ENCODE measurements at places on chromosomes 3 and 15. TPM values are rescaled to one million over a fixed set of nuclear protein-coding genes. Genes with fewer than 3 reads are reported as not detected.

DNA sequence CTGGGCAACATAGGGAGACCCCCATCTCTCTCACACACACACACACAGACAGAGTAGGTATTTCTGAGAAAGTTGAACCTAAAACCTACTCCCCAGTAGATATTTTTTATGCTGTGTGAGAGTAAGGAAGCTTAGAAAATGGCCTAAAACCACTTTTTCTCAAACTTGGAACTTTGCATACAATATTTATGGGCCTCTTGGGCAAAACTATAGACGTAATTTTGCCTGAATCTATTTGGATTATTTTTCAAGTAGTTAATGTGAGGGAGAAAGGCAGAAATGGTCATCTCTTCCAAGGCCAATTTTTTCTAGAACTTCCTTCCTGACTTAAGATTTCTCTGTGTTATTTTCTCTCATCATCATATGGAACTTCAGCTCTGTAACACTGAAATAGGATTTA is 81.7 kb downstream of the ZNF609 start:
- no peak for DNase-seq

- no peak for DNase-seq
These were observed 45.7 kb upstream of the LCTL start for GRCh38 chr15:66611257-66612053.

DNA sequence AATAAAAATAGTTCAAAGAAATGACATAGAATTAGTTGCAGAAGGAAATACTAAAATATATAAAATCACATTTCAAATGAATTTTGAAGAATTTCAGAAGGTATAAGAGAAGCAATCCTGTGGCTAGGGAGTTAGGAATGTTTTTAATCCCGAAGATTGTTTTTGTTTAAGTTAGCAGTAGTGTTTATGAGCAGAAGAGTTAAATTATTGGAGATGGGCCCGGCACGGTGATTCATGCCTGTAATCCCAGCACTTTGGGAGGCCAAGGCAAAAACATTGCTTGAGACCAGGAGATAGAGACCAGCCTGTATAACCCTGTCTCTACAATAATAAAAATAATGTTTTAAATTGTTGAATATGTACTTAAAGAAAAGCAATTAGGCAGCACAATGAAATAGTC is 432.5 kb downstream of the MFSD1 start:
- no peak for DNase-seq

GRCh38 chr3:114370537-114371174 is 76.8 kb downstream of the TIGIT start:
- DNase-seq, result no peak

GRCh38 chr3:46908986-46909534 is 31.5 kb downstream of the PTH1R start:
- DNase-seq, result no peak

- DNase-seq, result no peak
These were observed 38.4 kb downstream of the SLCO3A1 start for GRCh38 chr15:91891788-91892345.

- no peak for DNase-seq
These were observed 11.9 kb upstream of the SCG3 start for GRCh38 chr15:51669381-51669780.

DNA sequence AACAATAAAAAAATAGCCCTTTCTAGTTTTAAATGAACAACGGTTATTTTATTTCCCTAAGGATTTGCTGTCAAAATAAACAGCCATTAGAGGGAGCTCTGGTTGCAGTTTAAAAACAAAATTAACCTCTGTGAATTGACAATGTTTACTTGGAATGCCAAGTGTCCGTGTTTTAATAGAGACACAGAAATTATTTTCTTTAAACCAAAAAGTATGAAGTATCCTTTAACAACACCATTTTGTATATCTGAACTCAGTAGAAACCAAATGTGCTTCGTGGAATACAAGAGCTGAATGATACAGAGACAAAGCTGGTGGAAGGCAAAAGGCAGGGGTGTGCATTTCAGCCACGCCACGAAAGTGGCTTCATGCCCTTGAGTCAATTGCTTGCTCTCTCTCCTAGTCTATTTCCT is 74.4 kb downstream of the MOBP start:
- no peak for DNase-seq

GRCh38 chr3:150528354-150528797 is 17.9 kb downstream of the SERP1 start:
- no peak for DNase-seq

DNA sequence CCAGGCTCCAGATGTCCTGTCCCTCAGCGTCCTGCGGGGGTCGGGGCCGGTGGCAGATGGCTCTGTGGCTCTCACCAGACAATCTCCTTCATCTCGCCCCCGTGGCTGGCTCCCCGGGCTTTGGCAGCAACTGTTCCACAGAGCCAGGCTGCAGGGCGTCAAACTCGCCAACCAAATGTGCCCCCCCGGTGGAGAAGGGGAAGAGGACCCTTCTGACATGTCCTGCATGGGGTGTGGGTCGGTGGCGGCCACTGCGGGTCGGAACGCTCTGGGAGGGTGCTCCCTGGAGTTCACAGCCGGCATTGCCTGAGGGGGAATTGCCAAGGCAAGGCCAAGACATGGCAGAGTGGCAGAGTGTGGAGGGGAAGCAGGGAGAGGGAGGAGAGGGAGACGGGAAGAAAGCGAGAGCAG is 36.0 kb downstream of the BDH1 start:
- no peak for DNase-seq

DNA sequence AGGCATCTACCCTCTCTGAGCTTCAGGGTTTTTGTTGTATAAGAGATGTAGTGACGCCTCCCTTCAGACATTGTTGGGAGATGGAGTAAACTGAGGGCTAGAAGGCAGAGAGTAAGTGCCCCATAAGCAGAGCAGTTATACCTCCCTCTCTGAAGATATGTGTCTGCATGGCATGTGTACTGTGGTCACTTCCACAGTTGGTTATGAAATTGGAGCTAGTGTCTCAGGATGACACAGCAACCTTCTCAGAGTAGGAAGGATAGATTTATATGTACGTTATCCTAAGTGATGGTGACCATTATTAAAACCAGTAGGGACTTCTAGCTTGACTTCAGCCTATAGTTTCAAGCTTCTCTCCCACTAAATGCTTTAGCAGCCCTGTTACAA is 17.9 kb downstream of the PXK start:
- no peak for DNase-seq

DNA sequence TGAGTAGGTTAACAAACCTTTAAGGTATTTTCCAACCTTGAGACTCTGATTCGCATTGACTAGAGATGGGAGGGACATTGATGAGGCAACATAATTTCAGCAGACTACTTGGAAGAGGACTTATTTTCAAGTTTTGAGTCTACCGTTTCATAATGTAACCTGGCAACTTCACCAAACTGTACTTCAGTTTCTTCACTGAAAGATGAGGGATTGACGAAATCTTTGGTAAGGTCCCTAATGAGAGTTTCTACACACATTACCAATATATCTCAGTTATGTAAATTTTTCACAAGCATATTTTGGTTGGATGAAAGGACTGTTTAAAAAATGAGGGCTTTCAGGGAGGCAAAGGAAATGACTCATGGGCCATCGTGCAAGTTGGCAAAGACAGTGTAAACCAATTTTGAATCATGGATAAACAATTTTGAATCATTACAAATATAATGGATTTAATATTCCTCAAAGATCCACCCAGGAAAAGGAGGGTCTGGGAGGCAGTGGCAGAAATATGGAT is 28.7 kb upstream of the SEMA6D start:
- no peak for DNase-seq

DNA sequence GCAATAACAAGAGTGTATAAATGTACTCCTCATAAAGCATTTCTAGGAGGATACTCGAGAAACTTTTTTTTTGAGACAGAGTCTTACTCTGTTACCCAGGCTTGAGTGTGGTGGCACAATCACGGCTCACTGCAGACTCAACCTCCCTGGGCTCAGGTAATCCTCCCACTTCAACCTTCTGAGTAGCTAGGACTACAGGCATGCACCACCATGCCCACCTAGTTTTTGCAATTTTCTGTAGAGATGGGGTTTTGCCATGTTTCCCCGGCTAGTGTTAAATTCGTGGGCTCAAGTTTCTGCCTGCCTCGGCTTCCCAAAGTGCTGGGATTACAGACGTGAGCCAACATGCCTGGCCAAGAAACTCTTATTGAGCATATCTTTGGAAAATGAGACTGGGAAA is 59.1 kb upstream of the PHLDB2 start:
- DNase-seq, result no peak

DNA sequence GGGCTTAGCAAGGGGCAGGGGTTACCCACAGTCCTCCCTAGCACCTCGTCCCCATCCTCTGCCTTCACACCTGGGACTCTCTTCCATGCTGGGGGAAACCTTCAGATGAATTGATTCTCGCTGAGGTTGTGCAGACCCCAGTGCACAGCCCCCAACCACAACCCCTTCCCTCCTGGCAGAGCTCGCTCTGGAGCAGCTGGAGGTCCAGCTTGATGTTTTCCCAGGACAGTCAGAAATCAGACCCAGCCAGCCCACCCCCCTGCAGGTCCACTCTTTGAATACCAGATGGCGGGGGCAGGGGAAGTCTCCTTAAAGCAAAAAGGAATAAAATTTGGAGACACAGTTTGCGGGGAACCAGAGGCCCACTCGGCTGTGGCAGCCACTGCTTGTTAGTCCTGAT is 234.4 kb downstream of the XXYLT1 start:
- DNase-seq, result no peak

DNA sequence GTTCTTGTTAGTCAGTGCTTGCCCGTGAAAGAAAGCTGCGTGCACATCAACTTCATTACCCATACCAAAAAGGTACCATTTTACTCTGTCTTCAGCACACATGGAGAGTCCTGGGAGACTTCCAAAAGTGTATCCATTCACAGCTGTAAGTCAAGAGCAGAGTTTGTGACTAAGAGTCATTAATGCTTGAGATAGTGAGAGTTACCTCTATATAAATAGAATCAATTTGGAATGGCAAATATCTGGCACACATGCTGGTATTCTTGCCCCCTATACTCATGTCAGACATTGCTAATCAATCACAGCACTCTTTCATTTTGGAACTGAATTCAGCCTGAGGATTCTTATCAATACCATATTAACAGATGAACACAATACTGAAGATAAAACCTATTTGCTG is 14.2 kb downstream of the CP start:
- DNase-seq, result no peak

DNA sequence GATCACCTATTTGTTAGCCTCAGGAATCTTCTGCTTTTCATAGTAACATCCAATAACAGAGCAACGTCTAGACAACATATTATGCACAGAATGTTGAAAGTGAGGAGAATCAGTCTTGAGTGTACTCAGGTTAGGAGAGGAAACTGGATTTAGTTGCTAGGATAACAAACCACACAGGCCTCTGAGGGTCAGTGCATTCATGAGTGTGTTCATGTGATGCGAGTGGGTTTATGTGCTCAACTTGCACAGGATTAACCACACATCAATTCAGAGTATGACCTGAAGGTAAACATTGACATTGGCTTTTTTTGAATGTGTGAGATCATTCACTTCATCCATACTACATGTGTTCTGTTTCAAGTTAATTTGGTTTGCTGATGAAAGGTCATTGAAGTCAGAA is 287.6 kb downstream of the DIPK2A start:
- no peak for DNase-seq

DNA sequence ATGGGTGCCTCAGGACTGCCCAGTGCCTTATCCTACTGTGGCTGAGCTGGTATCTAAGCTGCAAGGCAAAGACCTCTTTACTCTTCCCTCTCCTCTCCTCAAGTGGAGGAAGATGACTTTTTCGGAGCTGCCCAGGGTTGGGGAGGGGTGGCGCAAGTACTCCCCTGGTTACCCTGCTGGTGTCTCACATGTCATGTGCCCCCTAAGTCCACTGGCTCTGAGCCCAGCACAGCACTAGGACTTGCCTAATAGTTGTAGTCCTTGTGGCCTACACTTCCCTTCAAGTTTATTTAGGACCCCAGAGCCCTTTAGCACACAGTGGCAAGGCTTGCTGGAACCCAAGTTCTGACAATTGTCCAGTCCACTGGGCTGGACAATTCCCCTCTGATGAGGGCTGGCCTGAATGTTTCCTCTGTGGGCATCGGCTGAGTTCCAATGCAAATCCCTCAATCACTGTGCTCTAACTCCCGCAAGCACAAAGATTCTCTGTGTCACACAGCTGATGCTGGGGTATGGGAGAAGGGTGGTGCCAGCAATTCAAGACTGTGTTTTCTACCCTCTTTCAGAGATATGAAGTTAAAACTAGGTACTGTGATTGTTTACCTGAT is 60.4 kb downstream of the UQCC5 start:
- no peak for DNase-seq

GRCh38 chr3:99873269-99874102 is 55.8 kb downstream of the CMSS1 start:
- no peak for DNase-seq

DNA sequence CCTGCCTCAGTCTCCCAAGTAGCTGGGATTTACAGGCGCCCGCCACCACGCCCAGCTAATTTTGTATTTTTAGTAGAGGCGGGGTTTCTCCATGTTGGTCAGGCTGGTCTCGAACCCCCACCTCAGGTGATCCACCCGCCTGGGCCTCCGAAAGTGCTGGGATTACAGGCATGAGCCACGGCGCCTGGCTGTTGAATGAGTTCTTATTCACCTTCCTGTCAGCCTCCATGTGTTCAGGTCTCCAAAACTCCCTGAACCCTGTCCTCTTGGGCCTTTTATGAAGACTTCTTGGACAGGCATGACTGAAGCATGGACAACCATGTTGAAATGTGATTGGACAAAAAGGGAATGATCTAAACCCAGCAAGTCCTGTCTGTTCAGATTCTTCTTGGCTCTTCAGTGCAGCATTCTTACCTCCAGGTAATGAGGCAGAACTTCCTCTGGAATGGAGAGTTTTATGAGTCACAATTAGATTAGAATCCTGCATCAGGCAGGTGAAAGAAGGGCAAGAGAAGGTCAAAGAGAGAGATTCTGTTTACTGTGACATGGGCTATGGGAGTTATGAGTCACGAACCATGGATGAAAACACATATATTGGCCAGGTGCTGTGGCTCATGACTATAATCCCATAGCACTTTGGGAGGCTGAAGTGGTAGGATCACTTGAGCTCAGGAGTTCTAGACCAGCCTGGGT is 23.1 kb upstream of the EIF4A2 start:
- DNase-seq, result no peak

DNA sequence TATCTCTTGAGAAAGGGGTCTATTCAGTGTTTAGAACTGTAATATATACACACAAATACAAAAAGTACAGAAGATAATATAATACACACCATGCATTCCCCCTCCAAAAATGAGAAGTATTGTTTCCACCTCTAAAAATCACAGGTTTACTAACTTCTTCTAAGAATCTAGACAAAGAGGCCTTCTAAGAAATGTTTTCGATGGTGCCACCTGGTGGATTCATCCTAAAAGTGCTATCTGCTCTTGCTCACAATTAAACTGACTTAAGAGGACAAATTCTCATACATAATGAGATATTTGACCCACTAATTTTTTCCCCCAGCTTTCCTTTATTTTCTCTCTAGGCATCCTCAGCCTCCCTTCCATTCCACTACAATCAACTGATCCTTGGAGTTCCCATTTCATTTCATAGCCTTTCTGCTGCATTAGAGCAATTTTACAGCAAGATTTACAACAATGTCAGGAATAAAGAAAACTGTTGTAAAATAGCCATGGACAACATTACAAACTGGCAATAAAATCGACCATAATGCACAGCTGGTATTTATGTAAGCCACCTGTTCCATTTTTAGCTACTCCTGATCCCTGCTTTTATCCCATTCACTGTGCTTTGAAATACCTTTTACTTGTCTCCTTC is 124.6 kb downstream of the ARRDC4 start:
- no peak for DNase-seq

The PPP2R3A gene
- 0.22 TPM for total RNA-seq

The RGMA gene
- total RNA-seq, result 0.20 TPM

The DUOXA2 gene
- not detected for total RNA-seq

The WDR49 gene
- total RNA-seq, result 0.74 TPM

The KIF7 gene
- 2.7 TPM for total RNA-seq

The DOCK3 gene
- 2.0 TPM for total RNA-seq

The DNAH12 gene
- total RNA-seq, result 0.09 TPM

Data from CD8-positive, alpha-beta memory T cell (primary cell).